ENCODE measurements at places on chromosomes 2 and 18.

- no peak for DNase-seq
These were observed 138.4 kb downstream of the LAMA3 start for GRCh38 chr18:23827681-23828080.

DNA sequence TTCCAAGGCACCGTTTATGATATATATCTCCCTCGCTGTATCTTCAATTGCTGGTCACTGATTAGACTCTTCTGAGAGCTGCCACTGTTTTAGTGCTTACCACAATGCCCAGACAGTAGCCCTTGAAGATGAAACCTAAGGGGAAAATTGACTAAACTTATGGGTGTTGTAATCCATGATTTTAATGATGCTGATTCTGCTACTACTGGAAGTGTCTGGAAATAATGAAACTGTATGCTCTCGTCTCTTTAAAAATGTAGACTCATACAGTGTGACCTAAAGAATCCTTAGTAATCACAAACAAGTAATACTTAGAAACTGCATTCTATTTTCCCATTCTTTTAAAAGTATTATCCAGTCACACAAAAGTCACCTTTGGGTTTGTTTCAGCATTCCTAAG lies 5.5 kb upstream of the SLC8A1 start:
- DNase-seq: no peak

DNA sequence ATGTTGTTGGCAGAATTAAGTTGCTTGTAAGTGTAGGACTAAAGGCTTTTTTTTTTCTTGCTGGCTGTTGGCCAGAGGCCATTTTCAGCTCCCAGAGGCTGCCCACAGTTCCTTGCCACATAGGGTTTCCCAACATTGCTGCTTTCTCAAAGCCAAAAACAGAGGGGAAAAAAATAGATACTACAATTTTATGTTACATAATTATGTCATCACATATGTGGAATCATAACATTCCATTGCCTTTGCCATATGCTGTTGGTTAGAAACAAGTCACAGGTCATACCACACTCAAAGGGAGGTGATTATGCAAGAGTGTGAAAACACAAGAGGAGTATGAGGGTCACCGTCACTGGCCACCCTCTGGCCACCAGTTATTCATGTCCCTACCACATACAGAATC lies 154.5 kb downstream of the RTN4 start:
- DNase-seq: no peak

- no peak for DNase-seq
These were observed 247.3 kb downstream of the DSEL start for GRCh38 chr18:67269206-67269605.

DNA sequence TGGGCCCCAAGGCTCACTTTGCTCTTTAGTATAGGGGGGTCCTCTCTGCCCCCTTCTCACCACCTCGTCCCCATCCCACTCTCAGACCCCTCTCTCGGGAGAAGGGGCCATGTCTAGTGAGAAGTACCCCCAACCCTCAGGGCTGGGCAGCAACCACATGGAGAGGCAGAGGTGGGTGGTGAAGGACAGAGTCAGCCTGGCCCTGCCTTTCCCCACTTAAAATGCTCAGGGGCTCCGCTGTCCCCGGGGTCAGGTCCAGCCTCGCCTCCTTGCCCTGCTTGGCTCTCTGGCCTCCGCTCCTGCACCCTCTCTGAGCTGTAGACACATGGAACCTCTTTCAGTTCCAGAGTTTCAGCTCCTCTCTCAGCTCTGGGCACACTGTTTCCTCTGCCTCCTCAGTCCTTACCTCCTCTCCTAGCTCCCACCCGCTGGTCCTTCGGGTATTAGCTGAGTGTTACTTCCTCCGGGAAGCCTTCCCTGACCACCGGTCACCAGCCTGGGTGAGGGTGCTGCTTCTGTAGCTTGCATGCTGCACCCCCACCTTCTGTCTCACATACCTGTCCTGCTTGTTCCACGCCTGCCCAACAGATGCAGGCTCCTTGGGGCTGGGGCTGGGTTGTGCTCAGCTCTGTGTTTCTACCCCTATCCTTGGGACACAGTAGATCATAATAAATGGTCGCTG lies 79.5 kb upstream of the OTOF start:
- DNase-seq: no peak

DNA sequence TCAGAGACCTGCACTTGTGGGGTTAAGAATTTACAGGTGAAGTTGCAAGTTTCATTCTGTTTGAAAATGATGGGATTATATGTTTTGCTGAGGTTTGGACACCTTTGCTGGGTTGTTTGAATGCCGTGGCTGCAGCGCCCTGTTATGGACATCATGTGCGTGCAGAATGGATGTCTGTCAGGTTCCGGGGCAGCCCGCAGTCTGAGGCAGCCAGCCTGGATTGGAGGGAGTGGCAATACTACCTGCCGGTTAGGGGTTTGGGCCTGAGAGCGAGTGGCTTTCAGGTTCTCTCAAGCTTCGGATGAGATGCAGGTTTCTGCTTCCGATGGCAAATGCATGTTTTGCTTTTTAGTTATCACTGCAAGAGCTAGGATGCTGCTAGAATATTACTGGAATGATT lies 1.1 kb downstream of the CASP8 start:
- DNase-seq: no peak

- no peak for DNase-seq
These were observed 26.2 kb downstream of the UNC50 start for GRCh38 chr2:98634406-98635092.

- no peak for DNase-seq
These were observed 34.7 kb upstream of the GPR17 start for GRCh38 chr2:127611076-127611925.

DNA sequence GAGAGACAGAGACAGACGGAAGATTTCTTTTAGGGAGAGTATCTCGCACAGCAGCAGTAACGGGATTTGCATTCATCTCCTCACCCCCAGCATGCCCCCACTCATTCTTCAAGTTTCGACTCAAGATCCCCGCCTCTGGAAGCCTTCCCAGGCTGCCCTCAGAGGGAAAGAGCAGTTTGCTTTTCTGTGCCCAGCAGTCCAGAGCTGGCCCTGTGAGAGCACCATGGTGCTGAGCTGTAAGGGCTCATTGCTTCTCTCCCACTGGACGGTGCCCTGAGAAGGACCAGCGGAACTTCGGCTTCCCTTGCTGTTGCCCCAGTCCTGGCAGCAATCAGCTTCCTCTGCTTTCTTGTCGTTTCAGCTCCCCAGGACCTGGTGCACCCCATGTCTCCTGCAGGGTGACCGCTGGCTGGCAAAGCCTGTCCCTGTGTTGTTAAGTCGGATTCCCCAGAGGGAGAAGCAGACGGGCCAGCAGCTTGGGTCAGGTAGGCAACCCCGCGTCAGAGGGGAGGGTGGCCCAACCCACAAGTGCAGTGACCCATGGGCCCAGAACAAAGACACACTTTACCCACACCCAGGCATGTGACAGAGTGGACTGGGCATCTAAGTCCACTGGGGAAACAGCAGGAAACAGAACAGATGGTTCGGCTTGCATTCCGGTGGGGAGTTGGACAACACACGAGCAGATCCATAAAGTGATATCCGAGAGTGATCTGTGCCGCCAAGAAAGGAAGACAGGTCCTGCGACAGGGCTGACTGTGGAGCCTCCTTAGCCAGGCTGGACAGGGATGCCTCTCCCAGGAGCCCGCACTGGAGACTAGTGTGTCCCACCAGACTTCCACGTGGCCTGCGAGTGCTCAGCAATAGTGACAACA lies 36.6 kb downstream of the TMEM177 start:
- DNase-seq: no peak

- DNase-seq: no peak
These were observed 222.6 kb upstream of the CTAGE1 start for GRCh38 chr18:22640281-22640842.

DNA sequence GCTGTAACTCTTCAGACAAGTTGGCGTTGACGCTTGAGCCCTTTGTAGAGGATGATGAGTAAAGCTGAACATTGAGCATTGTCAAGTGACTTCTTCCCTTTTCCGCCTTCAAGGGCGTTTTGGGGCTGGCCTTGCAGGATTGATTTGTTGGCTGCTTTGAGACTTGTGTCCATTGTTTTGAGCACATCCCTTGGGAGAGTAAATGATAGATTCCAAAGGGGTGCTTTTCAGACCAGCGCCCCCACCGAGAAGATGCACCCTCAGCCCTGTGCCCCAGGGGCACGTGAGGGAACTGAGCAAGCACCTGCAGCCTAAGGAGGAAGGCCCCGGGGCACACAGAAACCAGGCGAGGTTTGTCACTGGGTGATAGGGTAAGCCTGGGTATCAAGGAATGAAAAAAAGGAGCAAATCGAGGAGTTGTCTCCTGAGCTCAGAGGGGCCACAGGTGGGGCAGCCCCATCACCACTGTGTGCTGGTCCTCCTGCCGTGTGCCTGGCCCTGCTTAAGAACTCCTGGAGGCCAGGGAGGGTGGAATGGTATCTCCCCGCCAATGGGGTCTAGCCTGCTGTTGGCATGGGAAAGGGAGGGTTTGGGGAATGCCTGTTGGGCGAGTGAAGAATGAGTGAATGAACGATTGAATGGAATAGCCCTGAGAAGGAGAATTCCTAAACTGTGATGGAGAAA lies 64.0 kb downstream of the RAB31 start:
- DNase-seq: no peak

- DNase-seq: no peak
These were observed 36.5 kb downstream of the ROCK2 start for GRCh38 chr2:11307764-11308415.

- no peak for DNase-seq
These were observed 113.7 kb downstream of the SATB2 start for GRCh38 chr2:199344012-199344411.

DNA sequence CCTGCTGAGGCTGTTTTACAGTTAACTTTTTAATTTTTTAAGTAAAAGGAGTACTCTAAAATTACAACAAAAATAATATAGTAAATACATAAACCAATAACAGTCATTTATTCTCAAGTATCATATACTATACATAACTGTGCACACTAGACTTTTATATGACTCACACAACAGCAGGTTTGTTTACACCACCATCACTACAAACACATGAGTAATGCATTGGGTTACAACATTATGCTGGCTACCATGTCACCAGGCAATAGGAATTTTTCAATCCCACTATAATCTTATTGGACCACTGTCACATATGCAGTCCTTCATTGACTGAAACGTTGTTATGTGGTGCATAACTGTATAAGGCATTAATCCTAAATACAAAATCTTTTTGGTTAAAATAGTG lies 42.5 kb downstream of the RASGRP3 start:
- DNase-seq: no peak

DNA sequence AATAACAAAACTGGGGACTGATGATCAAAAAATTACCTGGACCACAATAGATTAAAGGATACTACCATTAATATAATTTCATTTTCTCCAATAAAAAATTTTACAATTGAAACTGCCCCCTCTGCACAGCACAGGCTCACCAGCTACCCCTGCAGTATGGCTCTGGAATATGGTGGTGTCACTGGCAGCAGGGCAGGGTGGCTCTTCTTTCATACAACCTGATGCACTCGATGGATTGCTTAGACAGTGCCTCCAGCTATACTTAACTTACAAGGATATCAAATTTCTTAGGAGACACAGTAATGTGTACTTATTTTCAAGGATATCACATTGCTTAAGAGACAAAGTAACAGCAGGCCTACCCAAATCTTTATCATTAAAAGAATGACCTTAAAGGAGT lies 124.0 kb downstream of the PRELID3A start:
- DNase-seq: no peak

GRCh38 chr2:122194546-122194945 lies 439.1 kb downstream of the TSN start:
- no peak for DNase-seq

DNA sequence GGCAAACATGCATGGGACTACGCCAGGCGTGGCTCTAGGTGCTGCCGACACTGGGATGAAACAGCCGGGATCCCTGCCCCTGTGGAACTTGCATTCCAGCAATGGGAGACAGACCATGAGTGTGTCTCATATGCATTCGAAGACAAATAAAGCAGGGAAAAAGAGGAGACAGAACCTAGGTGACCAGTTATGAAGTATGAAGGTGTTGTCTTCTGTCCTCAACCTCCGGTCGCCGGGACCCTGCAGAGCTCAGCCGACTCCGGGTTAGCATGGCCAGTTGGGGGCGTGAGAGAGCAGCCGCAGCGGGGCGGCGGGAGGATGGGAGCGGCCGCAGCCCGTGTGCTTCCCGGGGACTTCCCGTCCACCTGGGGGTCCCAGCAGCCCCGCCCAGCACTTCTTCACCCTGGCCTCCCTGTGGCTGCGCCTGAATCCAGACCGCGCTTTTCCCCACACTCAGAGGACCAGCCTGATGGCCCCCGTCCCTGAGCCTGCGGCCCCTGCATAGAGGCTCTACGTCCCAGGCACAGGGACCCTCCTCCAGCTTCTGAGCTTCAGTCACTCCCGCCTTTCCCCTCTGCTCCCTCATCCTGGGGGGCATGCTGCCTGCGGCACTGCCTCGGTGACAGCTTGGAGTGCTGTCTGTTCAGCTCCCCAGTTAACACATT lies 11.4 kb downstream of the ID2 start:
- no peak for DNase-seq

GRCh38 chr2:234608946-234609345 lies 112.1 kb upstream of the ARL4C start:
- no peak for DNase-seq

DNA sequence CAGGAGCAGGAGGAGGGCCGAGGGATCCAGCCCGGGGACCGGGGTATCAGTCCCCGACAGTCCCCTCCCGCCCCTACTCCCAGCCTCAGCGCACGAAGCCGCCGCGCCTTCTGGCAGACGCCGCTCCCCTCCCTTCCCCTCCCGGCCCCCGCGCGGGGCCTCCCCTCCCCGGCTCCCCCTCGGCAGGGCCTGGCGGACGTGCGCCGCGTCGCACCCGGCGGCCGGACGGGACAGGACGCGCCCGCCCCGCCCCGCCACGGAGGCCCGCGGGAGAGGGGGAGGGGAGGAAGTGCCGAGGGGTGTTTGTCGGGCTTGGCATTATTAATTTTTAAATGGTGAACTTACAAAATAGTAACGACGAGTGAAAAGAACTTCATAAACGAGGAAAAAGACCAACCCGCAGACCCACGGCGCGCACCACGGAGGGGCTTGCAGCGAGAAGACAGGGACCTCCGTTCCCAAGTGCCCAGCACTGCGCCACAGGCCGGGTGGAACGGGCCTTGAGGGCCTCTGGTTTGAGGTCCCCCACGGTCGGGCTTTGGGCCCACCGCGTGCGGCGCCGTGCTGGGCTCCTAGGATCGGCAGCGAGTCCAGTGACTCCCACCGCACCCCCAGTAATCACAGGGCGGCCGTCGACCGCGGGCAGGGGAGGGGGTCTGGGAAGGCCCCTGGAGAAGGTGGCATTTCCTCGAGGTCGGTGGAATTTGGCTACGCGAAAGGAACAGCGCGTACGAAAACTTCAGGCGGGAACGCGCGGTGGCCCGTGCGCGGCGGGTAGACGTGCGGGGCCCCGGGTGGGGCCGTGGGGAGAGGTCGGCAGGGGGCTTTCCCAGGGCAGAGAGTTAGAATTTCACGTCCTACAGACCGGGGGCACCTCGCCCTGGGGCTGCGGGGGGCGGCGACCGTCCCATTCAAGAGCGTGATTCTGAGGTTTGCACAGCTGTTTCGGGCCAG lies 954 bp upstream of the CTDSP1 start:
- peak; percentile 49 for DNase-seq

DNA sequence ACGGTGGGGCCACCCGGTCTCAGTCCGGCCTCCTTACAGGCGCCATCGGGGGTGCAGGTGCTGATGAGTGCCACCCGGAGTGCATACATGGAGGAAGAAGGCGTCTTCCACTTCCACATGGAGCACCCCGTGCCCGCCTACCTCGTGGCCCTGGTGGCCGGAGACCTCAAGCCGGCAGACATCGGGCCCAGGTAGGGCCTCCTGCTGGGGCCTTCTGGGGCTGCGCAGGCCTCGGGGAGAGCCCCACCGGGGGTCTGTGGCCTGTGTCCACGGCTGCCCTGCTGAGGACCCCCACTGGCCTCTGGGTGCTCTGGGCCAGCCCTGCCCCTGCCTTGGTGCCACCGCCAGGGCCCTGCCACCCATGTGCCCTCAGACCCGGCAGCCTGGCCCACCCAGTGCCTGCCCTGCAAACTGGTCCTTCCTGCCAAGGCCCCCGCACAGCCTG lies 4.8 kb downstream of the RNPEPL1 start:
- DNase-seq: no peak
